ENCODE measurements at places on chromosomes 7 and 10.

DNA sequence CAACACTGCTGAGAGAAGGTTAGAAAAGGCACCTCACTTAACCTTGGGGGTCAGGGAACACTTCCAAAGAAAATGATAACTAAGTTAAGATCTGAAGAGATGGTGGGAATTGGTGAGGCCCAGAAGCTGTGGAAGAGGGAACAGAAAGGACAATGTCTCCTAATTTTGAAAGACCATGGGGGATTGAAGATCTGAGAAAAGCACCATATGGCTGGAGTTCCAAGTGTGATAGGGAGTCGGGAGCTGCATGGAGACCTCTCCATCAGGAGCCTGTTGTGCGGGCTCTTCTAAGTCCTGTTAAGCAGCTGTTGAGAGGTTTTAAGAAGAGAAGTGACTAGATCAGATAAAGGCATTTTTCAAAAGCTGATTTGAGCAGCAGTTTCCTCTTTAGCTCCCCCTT lies 254.3 kb downstream of the CDK14 start:
- DNase-seq: no peak

DNA sequence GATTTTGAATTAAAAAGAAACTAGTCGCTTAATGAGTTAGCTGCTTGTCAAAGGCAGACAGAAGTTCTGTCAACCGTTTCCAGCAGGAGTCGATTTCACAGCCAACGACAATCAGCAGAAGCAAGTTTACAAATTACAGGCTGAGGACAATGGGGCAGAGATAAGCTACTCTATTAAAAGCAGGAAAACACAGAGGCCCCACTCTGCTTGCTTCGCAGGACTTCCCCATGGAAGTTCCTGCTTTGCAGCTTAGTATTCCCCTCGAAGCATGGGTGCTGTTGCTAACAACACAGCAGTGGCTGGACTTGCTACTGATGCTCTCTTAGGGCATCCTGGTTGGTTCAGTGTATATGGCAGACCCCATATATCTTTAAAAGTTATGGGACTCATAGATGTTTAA lies 50.8 kb upstream of the KLF6 start:
- DNase-seq: no peak

GRCh38 chr7:2019711-2020511 lies 212.8 kb downstream of the MAD1L1 start:
- no peak for DNase-seq

DNA sequence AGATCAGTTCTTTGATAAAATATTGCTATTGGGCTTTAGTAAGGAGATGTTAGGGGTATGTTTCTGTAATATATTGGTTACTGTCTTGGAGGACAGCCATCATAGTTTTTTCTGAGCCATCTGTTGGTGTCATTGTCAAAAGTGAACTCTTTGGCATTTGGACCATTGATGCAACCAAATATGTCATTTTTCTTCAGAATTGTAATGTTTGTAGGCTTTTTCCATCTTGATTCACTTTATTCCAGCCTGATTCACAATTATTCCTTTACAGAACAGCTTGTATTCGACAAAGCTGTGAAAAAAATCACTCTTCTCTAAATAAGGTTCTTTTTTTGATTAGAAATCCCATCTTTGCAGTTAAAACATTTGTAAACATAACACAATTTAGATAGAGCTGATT lies 37.4 kb downstream of the SMNDC1 start:
- DNase-seq: no peak

- DNase-seq: no peak
Measured at GRCh38 chr7:133230591-133231194, 22.2 kb upstream of the EXOC4 start.

DNA sequence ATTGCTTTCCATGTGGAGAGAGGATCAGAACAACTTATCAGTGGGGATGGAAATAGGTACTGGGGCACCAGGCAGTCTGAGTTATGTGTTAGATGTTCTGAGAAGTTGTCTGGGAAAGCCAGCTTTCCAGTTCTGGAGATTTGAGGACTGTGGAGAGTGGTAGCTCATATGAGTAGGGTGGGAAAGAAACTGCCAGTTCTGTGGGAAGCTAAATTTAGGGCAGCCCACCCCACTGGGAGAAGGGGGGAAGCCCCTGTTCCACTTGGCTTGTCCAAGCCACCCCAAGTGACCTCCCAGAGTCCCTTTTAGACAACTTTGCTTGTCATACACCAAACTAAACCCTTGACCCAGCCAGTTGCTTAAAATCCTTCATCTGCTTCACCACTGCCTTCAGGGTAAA lies 189.5 kb downstream of the REEP3 start:
- DNase-seq: no peak

GRCh38 chr10:103612462-103613365 lies 119.2 kb downstream of the NEURL1 start:
- DNase-seq: no peak

GRCh38 chr10:7153750-7154149 lies 257.1 kb downstream of the SFMBT2 start:
- no peak for DNase-seq

- no peak for DNase-seq
Measured at GRCh38 chr10:74418285-74418872, 267.4 kb downstream of the ADK start.

GRCh38 chr7:82156168-82156567 lies 287.4 kb downstream of the CACNA2D1 start:
- DNase-seq: no peak

DNA sequence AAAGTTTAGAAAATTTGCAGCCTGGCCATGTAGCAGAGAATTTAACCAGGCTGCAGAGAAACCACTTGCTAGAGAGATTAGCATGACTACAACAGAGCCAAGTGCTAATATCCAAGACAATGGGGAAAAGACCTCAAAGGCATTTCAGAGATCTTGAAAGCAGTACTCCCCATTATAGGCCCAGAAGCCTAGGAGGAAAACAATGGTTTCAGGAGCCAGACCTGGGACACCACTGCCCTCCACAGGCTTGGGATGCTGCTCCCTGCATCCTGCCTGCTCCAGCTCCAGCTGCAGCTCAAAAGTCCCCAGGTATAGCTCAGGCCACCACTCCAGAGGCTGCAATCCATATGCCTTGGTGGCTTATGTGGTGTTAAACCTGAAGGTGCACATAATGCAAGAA lies 101.5 kb upstream of the TMEM72 start:
- DNase-seq: no peak

DNA sequence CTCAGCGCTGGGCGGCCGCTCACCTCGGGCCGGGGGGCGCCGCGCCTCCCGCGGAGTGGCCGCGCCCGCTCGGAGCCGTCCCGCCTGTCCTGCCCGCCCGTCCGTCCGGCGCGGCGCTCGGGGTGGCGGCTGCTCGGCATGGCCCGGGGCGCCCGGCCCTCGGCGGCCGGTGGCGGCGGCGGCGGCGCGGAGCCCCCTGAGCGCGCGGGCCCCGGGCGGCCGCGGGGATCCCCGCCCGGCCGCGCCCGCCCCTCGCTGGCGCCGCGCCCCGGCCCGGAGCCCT lies 338 bp downstream of the SDK1 start:
- DNase-seq: no peak

- DNase-seq: no peak
Measured at GRCh38 chr10:6250745-6251144, 48.0 kb downstream of the PFKFB3 start.

GRCh38 chr10:71357792-71358265 lies 38.8 kb downstream of the SLC29A3 start:
- DNase-seq: no peak

DNA sequence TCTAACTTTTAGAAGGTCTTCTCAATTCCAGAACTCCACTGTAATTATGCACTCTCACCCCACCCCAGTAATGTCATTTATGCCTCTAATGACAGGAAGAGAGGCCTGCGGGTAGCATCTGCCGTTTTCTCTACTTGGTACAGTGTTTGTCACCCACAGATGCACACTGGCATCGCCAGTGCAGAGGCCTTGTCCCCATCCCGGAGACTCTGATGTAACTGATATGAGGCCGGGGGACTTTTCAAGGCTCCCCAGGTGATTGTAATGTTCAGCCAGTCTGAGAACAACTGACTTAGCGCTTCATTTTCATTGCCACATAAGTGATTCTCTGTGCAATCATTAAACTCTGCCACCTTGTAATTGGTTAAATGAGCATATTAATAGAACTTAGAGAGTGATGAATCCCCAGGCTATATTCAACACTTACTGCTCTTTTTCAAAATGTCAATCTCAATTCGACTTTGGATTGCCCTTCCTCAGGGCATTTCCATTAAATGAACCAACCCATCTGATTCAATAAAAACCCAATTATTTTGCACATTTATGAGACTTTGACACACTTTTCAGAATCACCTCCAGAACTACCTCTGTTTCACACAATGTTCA lies 113.2 kb downstream of the HERPUD2 start:
- no peak for DNase-seq

DNA sequence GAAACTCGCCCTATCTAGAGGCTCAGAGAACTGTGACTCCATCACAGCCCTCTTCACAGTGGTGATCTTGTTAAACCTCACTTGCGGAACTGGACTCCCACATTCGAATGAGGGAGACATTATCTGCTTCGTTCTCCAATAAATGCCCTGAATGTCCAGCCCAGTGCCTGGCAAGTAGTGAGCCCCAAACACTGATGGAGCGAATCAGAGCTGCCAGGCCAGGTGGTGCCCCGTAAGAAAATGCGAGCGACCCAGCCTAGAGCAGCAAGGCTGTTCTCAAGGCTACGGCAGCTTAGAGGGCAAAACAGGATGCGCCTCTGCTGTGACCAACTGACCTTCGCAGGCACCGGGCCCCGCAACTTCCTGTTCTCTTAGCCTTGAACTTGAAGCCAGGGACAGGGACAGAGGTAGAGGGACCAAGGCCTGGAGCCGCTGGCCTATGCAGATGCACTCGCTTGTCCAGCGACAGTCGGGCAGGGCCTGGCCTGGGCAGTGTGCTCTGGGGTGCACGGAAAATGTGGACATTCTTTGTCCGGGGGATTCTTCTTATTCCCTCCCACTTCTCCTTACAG lies 217.6 kb downstream of the TCERG1L start:
- no peak for DNase-seq

All from activated CD8-positive, alpha-beta memory T cell treated with anti-CD3 and anti-CD28 coated beads for 1 hour (primary cell).